ENCODE measurements at places on chromosomes 1 and 21. TPM values are rescaled to one million over a fixed set of nuclear protein-coding genes. Genes with fewer than 3 reads are reported as not detected.

DNA sequence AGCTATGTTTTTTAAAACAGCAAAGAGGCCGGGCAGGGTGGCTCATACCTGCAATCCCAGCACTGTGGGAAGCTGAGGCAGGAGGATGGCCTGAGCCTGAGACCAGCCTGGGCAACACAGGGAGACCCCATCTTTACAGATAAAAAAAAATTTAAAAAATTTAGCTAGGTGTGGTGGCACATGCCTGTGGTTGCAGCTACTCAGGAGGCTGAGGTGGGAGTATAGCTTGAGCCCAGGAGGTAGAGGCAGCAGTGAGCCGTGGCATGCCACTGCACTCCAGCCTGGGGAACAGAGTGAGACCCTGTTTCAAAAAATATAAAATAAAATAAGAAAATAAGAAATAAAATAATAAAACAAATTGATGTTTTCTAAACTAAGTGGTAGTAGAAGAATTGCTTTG is 8.4 kb downstream of the SLC35A3 start:
- no peaks in the 10 kb centered on the region for H3K4me1 ChIP-seq
- no peaks in the 10 kb centered on the region for H3K27me3 ChIP-seq
- no peak for DNase-seq
- H3K4me3 ChIP-seq: no peak overlapping the region

DNA sequence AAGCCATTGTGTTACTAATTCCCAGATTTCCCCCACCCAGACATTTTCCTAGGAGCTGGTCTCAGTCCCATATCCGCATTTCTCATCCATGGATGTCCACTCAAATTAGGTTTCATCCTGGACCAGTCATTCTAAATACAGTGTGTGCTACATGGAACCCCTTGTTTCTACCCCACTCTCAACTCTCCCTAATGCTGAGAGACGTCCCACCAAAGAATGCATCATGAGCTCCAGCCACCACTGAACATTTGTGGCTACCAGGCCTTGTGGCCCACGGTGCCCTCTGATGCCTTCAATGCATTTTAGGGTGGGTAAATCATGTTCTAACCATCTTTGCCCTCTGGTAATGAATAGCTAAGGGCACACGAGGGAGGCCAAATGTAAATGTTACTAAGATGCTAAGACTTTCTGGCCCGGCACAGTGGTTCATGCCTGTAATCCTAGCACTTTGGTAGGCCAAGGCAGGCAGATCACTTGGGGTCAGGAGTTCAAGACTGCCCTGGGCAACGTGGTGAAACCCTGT is 13.3 kb upstream of the RAB42 start:
- H3K27me3 ChIP-seq: no peaks in the 10 kb centered on the region
- no peak overlapping the region for H3K27ac ChIP-seq
- peaks cover 31% of the 10 kb centered on the region for H3K4me1 ChIP-seq

DNA sequence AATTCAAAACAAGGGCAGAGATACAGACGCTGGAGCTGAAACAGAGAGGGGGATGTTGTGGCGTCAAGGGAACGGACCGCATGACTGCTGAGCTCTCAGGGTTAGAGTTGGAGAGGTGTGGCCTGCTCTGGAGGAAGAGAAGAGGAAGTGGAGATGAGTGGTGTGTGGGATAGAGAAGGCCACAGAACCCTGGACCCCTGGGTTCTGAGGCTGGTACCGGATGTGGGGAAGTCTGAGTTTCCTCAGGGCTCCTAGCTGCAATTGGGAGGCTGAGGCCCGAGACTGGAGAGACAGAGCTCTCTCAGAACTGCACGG is 1.8 kb downstream of the BCAN start:
- no peak for DNase-seq
- H3K27me3 ChIP-seq: peaks cover 49% of the 10 kb centered on the region
- no peak overlapping the region for H3K4me3 ChIP-seq
- peaks cover 18% of the 10 kb centered on the region for H3K4me1 ChIP-seq

GRCh38 chr21:37758982-37759381 is 157.3 kb downstream of the KCNJ6 start:
- no peaks in the 10 kb centered on the region for H3K4me1 ChIP-seq
- no peak overlapping the region for H3K27ac ChIP-seq
- no peaks in the 10 kb centered on the region for H3K27me3 ChIP-seq
- H3K36me3 ChIP-seq: no peaks in the 10 kb centered on the region
- no peak overlapping the region for H3K4me3 ChIP-seq

- H3K4me1 ChIP-seq: no peaks in the 10 kb centered on the region
- H3K27me3 ChIP-seq: no peaks in the 10 kb centered on the region
- DNase-seq: no peak
These were observed 32.8 kb upstream of the CHRM3 start for GRCh38 chr1:239353536-239353935.

DNA sequence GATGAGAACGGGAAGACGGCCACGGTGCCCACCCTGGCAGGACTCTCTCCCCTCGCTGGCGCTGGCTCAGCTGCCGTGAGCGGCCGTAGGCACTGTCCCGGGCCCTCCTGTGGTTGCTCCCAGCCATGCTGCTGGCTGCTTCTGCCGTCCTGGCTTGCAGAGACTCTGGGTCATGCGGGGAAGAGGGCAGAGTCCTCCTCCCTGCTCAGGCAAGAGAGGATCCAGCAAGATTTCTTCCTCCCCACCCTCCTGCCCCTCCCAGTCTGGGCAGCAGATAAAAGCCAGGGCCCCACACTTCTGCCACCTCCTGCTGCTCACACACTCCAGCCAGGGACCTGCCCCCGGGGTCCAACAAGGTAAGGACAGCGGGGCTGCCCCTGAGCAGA is 60.1 kb downstream of the AGPAT3 start:
- no peak for DNase-seq
- no peak overlapping the region for H3K27ac ChIP-seq
- H3K4me3 ChIP-seq: no peak overlapping the region
- peaks cover 5% of the 10 kb centered on the region for H3K36me3 ChIP-seq
- H3K27me3 ChIP-seq: no peaks in the 10 kb centered on the region

TNFRSF8 gene
- 1.5 TPM for total RNA-seq

- H3K4me3 ChIP-seq: no peak overlapping the region
- H3K27me3 ChIP-seq: no peaks in the 10 kb centered on the region
- H3K4me1 ChIP-seq: peaks cover 28% of the 10 kb centered on the region
These were observed 77.7 kb downstream of the RHOU start for GRCh38 chr1:228812961-228813360.

DNA sequence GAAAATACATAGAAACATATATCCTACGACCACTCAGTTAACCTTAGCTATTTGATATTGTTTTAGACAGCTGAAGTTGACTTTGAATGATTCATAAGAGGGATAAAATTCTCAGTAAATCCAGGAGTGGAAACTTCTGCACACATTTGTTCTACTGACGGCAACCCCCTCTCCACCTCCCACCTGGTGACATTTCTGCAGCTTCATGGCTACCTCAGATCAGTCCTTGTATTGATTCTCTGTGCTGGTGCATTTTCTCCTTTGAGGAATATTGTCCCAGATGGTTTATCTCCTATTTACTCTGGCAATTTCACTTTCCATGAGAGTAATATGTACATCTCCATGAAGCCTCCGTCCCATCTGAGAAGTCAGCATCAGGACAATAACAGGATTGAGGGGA is 57.7 kb upstream of the COA6 start:
- no peaks in the 10 kb centered on the region for H3K36me3 ChIP-seq
- H3K4me1 ChIP-seq: peaks cover 37% of the 10 kb centered on the region
- no peak for DNase-seq
- H3K4me3 ChIP-seq: no peak overlapping the region
- no peaks in the 10 kb centered on the region for H3K27me3 ChIP-seq
- H3K27ac ChIP-seq: no peak overlapping the region

GJA9 gene
- total RNA-seq: not detected

GRCh38 chr1:201475130-201475529 is 6.1 kb upstream of the PHLDA3 start:
- H3K4me1 ChIP-seq: no peaks in the 10 kb centered on the region
- no peaks in the 10 kb centered on the region for H3K36me3 ChIP-seq
- no peak overlapping the region for H3K27ac ChIP-seq
- no peak for DNase-seq

GRCh38 chr1:243246916-243247315 is 8.2 kb downstream of the CEP170 start:
- DNase-seq: no peak
- no peak overlapping the region for H3K4me3 ChIP-seq
- H3K4me1 ChIP-seq: peaks cover 2% of the 10 kb centered on the region
- no peaks in the 10 kb centered on the region for H3K36me3 ChIP-seq
- H3K27me3 ChIP-seq: no peaks in the 10 kb centered on the region

- no peaks in the 10 kb centered on the region for H3K4me1 ChIP-seq
- H3K27me3 ChIP-seq: no peaks in the 10 kb centered on the region
- DNase-seq: no peak
- H3K27ac ChIP-seq: no peak overlapping the region
These were observed 44.1 kb upstream of the EIF4G3 start for GRCh38 chr1:21220815-21221214.

GRCh38 chr1:183841550-183841949 is 36.6 kb downstream of the RGL1 start:
- H3K27ac ChIP-seq: no peak overlapping the region
- no peak overlapping the region for H3K4me3 ChIP-seq
- no peak for DNase-seq
- H3K36me3 ChIP-seq: no peaks in the 10 kb centered on the region
- no peaks in the 10 kb centered on the region for H3K4me1 ChIP-seq

DNA sequence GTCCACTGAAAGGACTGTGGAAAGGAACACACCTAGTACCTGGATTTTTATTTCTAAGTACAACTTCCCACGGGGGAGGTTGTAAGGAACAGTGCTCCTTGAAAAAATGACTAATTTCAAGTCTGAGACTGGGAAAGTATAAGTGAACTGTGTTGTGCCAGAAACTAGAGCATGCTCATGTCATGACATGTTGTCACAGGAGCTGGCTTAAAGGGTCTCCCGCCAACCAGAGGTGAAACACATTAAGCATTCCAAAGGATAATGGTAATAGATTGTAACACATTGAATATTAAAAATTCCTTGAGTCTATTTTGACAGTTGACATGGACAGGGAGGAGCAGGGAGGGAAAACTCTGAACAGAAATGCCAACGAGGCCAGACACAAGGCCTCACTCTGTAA is 6.3 kb downstream of the ATP2B4 start:
- no peaks in the 10 kb centered on the region for H3K27me3 ChIP-seq
- H3K4me1 ChIP-seq: peaks cover 38% of the 10 kb centered on the region
- no peak overlapping the region for H3K4me3 ChIP-seq
- no peak for DNase-seq
- H3K27ac ChIP-seq: no peak overlapping the region
- H3K36me3 ChIP-seq: peaks cover 7% of the 10 kb centered on the region

DNA sequence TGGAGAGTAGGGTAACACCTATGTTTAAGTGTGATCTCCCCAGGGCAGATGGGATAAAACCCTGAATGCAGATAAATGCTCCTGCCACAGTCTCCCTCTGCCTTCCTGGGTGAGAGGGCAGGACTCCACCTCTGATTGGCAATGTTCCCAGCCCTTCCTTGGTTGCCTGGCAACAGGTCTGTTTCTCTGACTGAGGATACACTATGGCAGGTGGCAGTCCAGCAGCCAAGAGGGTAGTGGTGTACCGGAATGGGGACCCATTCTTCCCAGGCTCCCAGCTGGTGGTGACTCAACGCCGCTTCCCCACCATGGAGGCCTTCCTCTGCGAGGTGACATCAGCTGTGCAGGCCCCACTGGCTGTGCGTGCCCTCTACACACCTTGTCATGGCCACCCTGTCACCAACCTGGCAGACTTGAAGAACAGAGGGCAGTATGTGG is at the start of gene DCDC2B:
Gene DCDC2B, plus strand, starts transcription at position 199 of the 438 bp plus-strand sequence. Its CDS starts 5 bp downstream, at position 204.
- no peak within 1 kb of the TSS for H3K4me3 ChIP-seq
- H3K27me3 ChIP-seq: no peaks in the 10 kb centered on the region
- no peak for DNase-seq
- peaks cover 17% of the 10 kb centered on the region for H3K4me1 ChIP-seq
- no peaks in the 10 kb centered on the region for H3K36me3 ChIP-seq

GRCh38 chr1:15885701-15886610 is 38.4 kb downstream of the SPEN start:
- peak; percentile 22 for DNase-seq
- H3K27ac ChIP-seq: peak overlapping the region; percentile 92
- H3K4me3 ChIP-seq: peak overlapping the region; percentile 14
- peaks cover 23% of the 10 kb centered on the region for H3K4me1 ChIP-seq

- peaks cover 7% of the 10 kb centered on the region for H3K27me3 ChIP-seq
- no peaks in the 10 kb centered on the region for H3K4me1 ChIP-seq
- no peak overlapping the region for H3K4me3 ChIP-seq
- no peak overlapping the region for H3K27ac ChIP-seq
These were observed 305.1 kb downstream of the MATN1 start for GRCh38 chr1:30418061-30418938.

TRIM46 gene
- total RNA-seq: 7.3 TPM

RNU1-1 gene
- total RNA-seq: 1,293 TPM

DNA sequence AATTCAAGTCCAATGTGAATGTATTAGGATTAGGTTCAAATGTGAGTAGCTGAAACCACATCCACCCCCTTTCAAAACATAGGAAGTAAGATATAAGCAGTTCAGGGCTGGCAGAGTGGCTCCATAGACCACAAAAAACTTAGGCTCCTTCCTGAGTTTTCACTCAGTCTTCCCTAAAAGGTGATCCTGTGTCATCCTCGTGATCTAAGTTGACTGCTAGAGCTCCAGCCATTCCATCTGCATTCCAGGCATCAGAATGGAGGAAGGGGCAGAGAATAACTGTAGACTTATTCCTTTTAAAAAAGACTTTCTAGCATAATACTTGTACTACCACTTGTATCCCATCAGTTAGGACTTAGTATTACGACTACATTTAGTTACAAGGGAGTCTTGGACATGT is 204.1 kb downstream of the PBX1 start:
- H3K27me3 ChIP-seq: no peaks in the 10 kb centered on the region
- H3K4me1 ChIP-seq: no peaks in the 10 kb centered on the region
- no peaks in the 10 kb centered on the region for H3K36me3 ChIP-seq
- H3K27ac ChIP-seq: no peak overlapping the region
- DNase-seq: no peak

DNA sequence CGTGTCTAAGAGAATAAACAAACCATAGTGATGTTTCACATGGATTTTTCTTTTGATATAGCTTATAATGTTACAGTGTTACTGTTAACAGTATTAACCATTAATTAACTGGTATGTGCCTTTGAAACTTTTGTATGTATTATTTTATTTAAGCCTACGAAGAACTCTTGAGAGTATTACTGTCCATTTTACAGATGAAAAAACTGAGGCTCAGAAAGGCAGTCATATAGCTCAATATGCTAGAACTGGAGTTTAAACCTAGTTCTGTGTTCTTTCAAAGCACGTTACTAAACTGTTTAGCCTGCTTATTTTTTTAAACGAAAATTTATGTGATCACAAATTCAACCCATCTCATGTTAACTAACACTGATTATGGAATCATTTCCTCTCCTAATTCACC is 83.5 kb downstream of the POU2F1 start:
- H3K27ac ChIP-seq: no peak overlapping the region
- H3K27me3 ChIP-seq: no peaks in the 10 kb centered on the region
- H3K4me1 ChIP-seq: no peaks in the 10 kb centered on the region
- H3K4me3 ChIP-seq: no peak overlapping the region

KCNC4 gene
- total RNA-seq: 8.4 TPM

- no peak for DNase-seq
- no peaks in the 10 kb centered on the region for H3K27me3 ChIP-seq
- H3K4me3 ChIP-seq: no peak overlapping the region
These were observed 17.4 kb downstream of the MYOM3 start for GRCh38 chr1:24094554-24094953.

- DNase-seq: no peak
- no peaks in the 10 kb centered on the region for H3K36me3 ChIP-seq
- no peak overlapping the region for H3K4me3 ChIP-seq
- H3K4me1 ChIP-seq: no peaks in the 10 kb centered on the region
- H3K27ac ChIP-seq: no peak overlapping the region
- H3K27me3 ChIP-seq: no peaks in the 10 kb centered on the region
These were observed 135.4 kb upstream of the SOD1 start for GRCh38 chr21:31524140-31524539.

LCE1F gene
- not detected for total RNA-seq

All from CD8-positive, alpha-beta memory T cell (primary cell).